Endothelial cell (in vitro differentiated cells): ENCODE measurements at places on chromosomes 7 and 10. TPM values are rescaled to one million over a fixed set of nuclear protein-coding genes. Genes with fewer than 3 reads are reported as not detected.

Gene OR2A5
- not detected for total RNA-seq

Gene NKX1-2
- 0.77 TPM for total RNA-seq

Gene ANK3
- 12.6 TPM for total RNA-seq

Gene NEUROD6
- total RNA-seq, result not detected

GRCh38 chr7:79096361-79096805 is 357.1 kb downstream of the MAGI2 start:
- no peak for DNase-seq

GRCh38 chr7:106979551-106980357 is 64.8 kb upstream of the PRKAR2B start:
- DNase-seq, result no peak

GRCh38 chr10:65235846-65236245 is 1690.0 kb upstream of the LRRTM3 start:
- no peak for DNase-seq

GRCh38 chr7:82481499-82482097 is 38.0 kb upstream of the CACNA2D1 start:
- no peak for DNase-seq

DNA sequence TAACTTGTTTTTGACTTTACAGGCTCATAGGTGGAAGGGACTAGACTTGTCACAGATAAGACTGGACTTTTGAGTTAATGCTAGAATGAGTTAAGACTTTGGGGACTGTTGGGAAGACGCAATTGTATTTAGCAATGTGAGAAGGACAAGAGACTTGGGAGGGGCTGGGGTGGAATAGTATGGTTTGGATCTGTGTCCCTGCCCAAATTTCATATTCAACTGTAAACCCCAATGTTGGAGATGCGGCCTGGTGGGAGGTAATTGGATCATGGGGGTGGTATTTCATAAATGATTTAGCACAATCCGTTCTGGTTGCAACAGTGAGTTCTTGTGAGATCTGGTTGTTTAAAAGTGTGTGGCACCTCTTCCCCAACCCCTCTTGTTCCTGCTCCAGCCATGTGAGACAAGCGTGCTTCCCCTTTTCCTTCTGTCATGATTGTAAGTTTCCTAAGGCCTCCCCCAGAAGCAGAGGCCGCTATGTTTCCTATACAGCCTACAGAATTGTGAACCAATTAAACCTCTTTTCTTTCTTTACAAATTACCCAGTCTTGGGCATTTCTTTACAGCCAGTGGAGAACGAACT is 22.6 kb downstream of the RNF216 start:
- no peak for DNase-seq

DNA sequence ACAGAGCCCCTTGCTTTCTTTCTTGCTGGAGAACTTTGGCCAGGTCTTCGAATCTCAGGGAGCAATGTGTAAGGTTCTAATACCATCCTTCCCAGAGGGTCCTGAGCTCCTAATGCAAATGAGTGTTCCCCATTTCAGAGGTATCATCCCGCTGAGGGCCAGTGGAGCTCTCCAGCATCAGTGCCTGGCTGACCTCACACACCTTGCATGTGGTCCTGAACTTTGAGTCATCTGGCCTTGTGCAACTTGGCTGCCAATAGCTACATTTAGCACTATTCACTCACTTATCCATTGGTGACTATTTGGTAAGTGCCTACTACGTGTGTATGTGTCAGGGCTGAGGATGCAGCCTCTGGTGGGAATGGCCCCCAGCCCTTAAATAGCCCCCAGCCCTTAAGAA is 48.4 kb upstream of the HABP2 start:
- no peak for DNase-seq

DNA sequence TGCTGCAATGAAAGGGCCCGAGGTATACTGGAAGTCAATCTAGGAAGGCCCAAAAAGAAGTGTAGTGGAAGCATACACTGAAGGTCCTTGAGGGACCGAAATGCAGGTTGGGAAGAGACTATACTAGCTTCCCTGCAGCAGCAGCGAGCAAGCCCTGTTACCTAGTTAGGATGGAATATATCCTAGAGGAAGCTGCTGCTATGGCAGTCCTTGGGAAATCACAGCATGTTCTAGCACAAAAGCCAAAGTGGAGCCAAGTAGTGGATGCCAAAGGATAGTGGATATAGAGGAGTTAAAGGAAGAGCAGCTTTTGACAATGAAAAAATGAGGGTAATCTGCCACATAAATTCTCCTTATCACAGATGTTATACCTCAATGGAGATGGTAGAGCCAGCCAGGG is 123.8 kb upstream of the STARD3NL start:
- no peak for DNase-seq
